ENCODE measurements at places on chromosomes 12 and 14. TPM values are rescaled to one million over a fixed set of nuclear protein-coding genes. Genes with fewer than 3 reads are reported as not detected.

RGS6 gene
- not detected for total RNA-seq

CATSPERB gene
- total RNA-seq, result 6.7 TPM

TAS2R30 gene
- 3.8 TPM for total RNA-seq

NINJ2 gene
- total RNA-seq, result 4.5 TPM

MSRB3 gene
- total RNA-seq, result not detected

Measured in CD4-positive, alpha-beta memory T cell (primary cell).